ENCODE measurements at places on chromosomes 6 and 20.

- no peak for DNase-seq
Observed at GRCh38 chr6:162621246-162621645, 106.3 kb downstream of the PRKN start.

DNA sequence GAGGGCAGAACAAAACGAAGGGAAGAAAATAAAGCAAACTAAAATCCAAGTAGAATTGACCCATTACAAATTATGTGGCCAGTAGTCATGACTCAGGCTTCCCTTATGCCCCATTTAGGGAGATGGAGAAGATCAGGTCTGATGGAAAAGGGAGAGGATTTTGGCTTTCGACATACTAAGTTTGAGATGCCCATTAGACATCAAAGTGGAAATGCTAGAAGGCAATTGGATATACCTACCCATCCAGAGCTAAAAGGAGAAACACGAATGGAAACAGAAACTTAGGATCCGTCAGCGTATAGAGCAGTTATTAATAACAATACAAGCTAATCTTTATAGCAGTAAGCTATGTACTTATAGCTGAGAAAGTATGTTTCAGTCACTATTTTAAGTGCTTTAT is 4.8 kb downstream of the TRPC4AP start:
- no peak for DNase-seq

- no peak for DNase-seq
Observed at GRCh38 chr6:24195836-24196597, 70.0 kb downstream of the NRSN1 start.

DNA sequence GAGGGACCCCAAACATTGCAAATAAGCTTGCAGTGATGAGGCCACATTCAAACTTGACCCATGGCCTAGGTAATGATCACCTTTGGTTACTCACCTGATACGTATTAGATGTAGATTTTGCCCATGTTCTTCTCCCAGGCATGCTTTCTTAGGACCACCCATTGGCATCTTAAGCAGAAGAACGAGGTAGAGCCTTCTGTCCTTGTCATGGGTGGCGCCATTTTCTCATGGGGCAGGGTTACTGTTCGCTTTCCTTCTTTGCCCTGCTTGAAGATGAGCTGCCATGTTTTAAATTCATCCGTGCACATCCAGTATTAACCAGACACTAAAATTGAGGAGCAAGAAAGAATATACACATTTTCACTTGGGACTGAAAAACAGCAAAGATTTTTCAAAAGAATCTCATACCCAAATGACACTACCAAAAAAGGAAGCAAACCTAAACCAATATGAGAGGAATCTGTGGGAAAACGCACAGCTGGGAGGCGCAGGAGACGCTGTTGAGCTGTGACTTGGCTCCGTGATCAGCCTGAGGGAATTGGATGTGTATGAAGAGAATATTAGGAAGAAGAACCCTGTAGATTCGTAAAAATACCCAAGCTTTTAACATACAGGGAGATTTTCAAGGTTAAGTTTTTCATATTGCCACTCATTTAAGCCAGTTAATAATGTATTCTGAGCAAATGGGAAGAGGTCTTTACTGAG is 36.6 kb downstream of the GMPR start:
- no peak for DNase-seq

DNA sequence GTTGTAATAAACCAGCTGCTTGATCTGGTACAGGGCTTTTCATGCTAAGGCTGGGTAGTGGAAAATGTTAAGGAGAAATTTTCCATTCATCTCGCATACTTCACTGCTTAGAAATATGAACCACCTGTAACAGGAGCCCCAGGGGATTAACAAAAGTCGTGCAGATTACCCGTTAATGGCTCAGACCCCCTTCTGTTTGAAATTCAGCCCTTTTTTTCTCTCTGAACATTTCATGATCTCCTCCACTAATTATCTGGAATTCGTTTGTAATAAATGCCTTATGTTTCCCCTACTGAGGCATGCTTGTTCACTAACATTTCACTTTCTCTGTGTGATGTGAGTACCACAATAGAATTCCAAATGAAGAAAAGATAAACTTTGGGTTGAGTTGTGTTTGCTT is 336.4 kb upstream of the HSF2 start:
- no peak for DNase-seq

DNA sequence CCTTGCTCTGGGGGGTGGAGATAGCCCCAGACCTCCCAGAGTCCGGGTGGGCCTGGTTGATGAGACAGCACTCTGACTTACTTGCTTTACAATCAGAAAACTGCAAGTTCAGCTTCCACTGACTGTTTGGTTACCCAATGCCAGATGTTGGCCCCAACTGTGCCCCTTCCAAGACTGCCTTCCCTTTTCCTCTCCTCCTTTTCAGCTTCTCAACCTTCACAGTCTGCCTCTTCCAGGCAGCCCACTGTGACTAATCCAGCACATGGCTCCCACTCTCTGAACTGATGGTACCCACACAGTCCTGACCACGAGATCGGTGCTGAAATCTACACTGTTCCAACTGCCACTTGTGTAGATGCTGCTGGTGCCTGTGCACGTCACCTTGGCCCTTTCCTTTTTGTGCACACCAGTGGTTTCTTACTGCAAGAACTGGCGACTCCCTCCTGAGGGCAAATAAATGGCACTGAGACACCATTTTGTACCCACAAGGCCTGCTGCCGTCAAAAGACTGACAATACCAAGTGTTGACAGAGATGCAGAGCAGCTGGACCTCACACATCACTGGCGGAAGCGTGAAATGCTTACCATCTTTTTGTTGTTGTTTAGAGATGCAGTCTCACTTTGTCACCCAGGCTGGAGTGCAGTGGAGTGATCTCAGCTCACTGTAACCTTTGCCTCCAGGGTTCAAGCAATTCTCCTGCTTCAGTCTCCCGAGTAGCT is 1.8 kb upstream of the ARFGAP1 start:
- no peak for DNase-seq

DNA sequence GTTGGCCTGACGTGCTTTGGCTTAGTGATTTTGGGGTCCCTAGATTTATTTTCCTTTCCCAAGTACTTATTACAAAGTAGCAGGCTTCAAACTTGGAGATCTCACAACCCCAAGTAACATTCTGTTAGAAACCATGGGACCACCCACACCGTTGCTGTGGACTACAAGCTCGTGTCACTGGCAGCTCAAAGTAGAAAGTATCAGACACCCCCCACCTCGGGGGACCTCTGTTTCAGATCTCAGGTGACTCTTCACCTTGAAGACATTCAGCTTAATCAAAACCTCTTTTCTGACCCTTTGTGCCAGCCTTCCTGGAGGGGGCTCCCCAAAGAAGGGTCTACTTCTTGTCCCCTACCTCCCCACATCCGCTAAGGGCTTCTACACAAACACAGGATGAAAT is 15.7 kb upstream of the MYT1 start:
- DNase-seq = no peak

DNA sequence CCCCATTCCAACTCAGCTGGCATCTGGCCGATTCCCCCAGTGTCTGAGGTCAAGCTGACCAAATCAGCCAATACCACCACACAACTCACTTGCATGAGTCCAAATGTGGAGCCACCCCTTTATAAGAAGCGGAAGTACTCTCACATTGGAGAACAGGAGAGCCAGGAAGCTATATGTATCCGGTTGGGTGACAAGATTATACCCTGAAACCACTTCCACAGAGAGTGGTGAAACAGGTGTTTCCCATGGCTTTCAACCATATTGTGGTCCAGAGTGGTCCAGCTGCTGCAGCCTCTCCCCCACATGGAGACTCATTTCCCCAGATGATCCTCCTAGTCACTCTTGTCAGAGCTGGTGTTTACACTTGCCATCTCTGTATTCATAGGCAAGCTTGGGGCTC is 24.0 kb upstream of the SERINC1 start:
- DNase-seq = no peak

DNA sequence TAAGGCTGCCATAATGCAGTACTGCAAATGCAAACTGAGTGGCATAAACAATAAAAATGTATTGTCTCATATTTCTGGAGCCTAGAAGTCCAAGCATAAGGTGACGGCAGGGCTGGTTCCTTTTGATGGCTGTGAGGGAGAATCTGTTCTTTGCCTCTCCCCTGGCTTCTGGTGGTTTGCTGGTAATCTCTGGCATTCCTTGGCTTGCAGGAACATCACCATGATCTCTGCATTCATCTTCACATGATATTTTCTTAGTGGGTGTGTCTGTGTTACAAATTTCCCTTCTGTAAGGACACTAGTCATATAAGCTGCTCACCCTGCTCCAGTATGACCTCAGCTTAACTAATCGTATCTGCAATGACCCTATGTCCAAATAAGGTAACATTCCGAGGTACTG is 1104.2 kb upstream of the CITED2 start:
- no peak for DNase-seq

All from stimulated activated CD8-positive, alpha-beta memory T cell treated with anti-CD3 and anti-CD28 coated beads, Interleukin-2, amount 100 ng/mL, for 1 hour (primary cell).